ENCODE measurements at places on chromosomes 6 and 20.

GRCh38 chr6:38755207-38755606 lies 40.1 kb downstream of the DNAH8 start:
- DNase-seq: no peak

- DNase-seq: no peak
Measured at GRCh38 chr6:66396145-66396544, 689.1 kb upstream of the EYS start.

DNA sequence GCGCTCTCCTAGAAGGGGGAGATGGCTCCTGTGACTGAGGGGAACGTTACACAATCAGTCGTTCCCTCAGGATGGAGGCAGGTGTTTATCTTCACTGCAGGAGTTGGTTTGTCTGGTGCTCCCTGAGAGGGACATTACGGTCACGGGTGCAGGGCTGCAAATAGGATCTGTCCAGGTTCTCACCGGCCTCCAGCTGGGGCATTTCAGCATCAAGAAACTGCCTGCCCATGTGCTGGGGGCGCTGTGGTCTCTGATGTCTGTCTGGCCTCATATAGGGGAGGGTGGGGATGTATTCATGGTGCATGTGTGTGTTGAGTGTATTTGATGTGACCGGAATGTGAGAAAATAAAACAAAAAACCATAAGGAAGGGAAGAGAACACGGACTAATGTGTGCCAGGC lies 77.1 kb downstream of the TBC1D7 start:
- DNase-seq: no peak

GRCh38 chr6:166435574-166435973 lies 52.8 kb upstream of the MPC1 start:
- peak; percentile 18 for DNase-seq

- no peak for DNase-seq
Measured at GRCh38 chr20:54382419-54382818, 93.0 kb upstream of the DOK5 start.
